ENCODE measurements at places on chromosomes 7 and 10.

- no peak for DNase-seq
Observed at GRCh38 chr10:72597897-72598296, 28.0 kb downstream of the MICU1 start.

GRCh38 chr10:29420744-29421143, 131.9 kb downstream of the LYZL1 start:
- DNase-seq, result no peak

- DNase-seq, result no peak
Observed at GRCh38 chr10:129517680-129518057, 50.6 kb downstream of the MGMT start.

- DNase-seq, result no peak
Observed at GRCh38 chr10:113084031-113084430, 134.0 kb downstream of the TCF7L2 start.

- DNase-seq, result no peak
Observed at GRCh38 chr7:42552227-42552626, 315.2 kb upstream of the GLI3 start.

- DNase-seq, result no peak
Observed at GRCh38 chr10:7657552-7657951, 9.2 kb downstream of the ITIH5 start.

- no peak for DNase-seq
Observed at GRCh38 chr10:7697426-7697825, 5.7 kb upstream of the ITIH2 start.

GRCh38 chr10:64275774-64276173, 754.6 kb downstream of the REEP3 start:
- DNase-seq, result no peak
